ACHN (cell line): ENCODE measurements at places on chromosomes 7 and 10.

DNA sequence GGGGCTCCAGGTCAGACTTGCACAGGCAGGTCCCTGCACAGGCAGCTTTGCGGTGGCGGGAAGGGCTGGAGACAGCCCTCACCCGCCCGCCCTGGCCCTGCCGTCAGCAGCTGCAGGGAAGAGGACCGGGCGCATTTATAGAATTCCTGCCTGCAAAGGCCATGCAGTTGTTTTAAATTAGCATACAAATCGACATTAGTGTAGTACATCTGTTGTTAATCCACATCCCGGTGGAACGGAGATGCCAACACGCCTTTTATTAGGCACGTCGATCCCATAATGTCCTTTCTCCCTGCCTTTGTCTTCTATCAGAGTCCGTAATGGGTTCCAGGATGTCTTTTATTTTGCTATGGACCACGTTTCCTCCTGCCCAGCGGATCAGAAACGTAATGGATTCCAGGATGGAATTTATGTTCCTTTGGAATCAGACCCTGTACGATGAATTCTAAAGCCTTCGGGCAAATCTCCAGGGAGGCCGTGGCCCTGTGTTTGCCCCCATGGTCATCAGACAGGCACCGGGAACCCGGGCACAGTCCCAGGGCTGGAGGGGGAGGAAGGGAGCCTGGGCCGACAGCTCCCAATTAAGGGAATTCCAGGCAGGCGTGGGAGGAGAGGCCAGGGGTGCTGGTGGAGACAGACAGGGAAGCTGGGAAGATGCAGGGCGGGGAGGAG lies 123.9 kb downstream of the COL26A1 start:
- no peak for DNase-seq

DNA sequence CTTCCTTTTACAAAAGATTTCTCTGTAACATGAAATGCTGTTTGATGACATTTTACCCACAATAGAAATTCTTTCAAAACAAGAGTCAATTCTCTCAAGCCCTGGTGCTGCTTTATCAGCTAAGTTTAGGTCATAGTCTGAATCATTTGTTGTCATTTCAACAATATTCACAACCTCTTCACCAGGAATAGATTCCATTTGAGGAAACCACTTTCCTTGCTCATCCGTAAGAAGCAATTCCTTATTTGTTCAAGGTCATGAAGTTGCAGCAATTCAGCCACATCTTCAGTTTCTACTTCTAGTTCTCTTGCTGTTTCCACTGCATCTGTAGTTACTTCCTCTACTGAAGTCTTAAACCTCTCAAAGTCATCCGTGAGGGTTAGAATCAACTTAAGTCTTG lies 315.3 kb downstream of the TYW1 start:
- no peak for DNase-seq

DNA sequence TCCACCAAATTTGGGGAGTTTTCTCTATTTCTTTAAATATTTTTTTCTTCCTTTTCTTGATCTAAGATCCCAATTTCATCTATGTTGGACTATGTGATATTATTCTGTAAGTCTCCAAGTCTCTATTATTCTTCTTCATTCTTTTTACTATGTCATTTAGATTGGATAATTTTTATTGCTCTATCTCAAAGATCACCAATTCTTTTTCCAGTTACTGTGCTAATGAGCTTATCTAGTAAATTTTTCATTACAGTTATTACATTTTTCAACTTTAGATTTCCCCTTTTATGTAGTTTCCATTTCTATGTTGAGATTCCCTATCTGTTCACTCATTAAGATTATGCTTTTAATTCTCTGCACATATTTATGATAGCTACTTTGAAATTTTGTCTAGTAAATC lies 131.6 kb upstream of the NAMPT start:
- no peak for DNase-seq

- no peak for DNase-seq
These were observed 116.2 kb downstream of the AVL9 start for GRCh38 chr7:32611201-32612099.

DNA sequence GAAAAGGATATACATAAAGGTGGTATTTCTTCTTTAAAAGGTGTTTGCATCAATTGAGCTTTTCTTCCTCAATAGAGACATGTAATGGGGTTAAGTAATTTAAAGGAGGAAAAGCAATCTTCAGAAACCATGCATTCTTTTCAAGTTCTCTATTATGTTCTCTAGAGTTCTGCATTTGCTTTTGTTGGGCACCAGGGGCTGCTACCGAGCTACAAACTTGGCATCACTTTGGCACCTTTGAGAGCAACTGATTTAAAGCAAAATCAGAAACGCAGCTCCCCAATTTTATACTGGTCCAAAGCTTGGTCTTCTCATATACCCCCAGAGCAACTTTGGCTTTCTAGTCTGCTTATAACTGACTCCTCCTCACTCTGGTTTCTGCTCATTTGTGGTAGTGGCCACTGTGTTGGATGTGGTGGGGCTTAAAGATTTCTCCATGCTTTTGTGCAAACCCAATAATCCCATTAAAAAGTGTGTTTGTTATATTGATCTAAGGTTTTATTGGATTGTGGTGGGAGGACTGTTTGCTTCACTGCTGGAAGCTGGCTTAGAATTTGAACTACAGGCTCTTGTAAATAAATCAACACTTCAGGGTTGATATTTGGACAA lies 712.1 kb downstream of the PHTF2 start:
- peak; percentile 65 for DNase-seq

DNA sequence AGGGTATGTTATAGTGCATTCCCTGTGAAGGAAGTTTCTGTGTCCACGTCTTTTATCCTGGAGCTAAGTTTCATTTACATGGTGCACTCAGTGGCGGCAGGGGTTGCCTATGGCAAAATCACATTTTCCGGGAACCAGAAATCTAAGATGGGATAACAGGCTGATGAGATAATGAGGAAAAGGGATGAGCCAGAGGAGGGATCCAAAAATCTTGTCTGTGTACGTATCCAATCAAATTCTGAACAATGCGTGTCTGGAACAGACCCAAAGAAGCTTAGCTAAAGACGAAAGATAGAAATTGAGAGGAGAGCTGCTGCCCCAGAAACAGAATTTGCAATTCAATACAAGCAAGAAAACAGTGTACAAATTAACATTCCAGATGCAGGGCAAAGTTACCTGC lies 16.1 kb downstream of the LANCL2 start:
- no peak for DNase-seq

- DNase-seq, result no peak
These were observed 233.6 kb downstream of the PRPF18 start for GRCh38 chr10:13820119-13820963.

- no peak for DNase-seq
These were observed 177.0 kb downstream of the AUTS2 start for GRCh38 chr7:69775231-69775771.

GRCh38 chr10:109770663-109771062 lies 152.6 kb downstream of the XPNPEP1 start:
- DNase-seq, result no peak

- DNase-seq, result no peak
These were observed 7.6 kb upstream of the TMEM248 start for GRCh38 chr7:66913118-66914037.

DNA sequence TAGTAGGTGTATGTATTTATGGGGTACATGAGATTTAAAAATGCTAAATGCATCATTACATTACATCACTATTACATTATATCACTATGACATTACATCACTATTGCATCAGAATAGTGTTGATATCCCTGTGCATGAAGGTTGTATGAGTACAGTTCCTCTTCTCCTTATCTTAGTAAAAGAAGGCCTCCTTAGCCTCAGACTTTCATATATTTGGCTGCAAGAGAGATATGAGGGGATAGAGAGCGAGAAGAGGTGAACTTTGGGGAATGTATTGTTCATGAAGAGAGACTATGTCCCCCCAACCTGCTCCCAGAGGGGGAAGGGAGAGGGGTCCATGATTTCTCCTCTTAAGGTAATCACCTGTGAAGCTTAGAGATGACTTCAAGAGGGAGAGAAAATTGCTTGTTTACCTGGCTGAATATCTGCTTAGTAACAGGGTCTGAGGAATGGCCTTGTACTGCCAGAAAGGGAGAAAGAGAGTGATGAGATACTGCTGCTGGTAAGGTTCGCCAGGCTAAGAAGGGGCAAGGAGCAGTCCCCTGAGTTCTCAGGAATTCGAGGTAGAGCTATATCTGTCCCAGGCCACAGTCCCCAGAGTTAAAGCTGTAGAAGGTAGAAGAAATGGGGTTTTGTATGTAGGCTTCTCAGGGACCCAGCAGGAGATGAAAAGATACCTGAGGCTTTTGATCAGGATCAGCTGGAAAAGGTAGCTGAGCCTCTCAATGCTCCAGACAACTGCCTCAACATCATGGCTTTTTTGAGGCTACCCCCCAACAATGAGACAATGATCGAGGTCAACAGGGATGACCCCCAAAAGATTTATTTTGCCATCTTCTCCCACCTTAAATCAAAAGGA lies 168.4 kb upstream of the WNT16 start:
- no peak for DNase-seq

- DNase-seq, result no peak
These were observed 22.8 kb upstream of the CRHR2 start for GRCh38 chr7:30705008-30705407.

- no peak for DNase-seq
These were observed 33.5 kb downstream of the LYZL2 start for GRCh38 chr10:30596013-30596412.

- no peak for DNase-seq
These were observed 147.5 kb upstream of the CHST15 start for GRCh38 chr10:124240839-124241291.

DNA sequence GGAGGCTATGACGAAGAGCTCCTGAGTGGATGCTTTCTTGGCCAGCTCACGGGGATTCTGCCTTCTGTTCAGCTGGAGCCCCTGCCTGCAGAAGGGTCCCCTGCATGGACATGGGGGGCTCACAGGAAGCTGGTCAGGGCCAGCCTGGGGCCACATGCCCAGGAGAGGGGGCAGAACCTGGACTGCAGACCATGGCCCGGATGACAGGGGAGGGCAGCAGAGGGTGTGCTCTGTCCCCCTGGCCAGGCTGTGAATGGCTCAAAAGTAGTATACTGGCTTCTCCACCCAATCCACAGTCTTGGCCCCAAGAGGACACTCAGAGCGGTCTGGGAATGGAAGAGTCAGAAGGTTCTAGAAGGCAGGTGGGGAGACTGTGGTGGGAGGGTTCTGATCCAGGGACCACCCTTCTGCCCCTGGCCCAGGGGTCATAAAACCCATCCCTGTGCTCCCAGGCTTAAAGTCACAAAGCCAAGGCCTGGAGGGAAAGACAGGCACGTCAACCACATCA lies 40.3 kb downstream of the PPIF start:
- DNase-seq, result no peak

- DNase-seq, result no peak
These were observed 69.1 kb downstream of the ICA1 start for GRCh38 chr7:8192897-8193296.

- DNase-seq, result peak; percentile 15
These were observed 25.8 kb downstream of the ASZ1 start for GRCh38 chr7:117401293-117402002.

DNA sequence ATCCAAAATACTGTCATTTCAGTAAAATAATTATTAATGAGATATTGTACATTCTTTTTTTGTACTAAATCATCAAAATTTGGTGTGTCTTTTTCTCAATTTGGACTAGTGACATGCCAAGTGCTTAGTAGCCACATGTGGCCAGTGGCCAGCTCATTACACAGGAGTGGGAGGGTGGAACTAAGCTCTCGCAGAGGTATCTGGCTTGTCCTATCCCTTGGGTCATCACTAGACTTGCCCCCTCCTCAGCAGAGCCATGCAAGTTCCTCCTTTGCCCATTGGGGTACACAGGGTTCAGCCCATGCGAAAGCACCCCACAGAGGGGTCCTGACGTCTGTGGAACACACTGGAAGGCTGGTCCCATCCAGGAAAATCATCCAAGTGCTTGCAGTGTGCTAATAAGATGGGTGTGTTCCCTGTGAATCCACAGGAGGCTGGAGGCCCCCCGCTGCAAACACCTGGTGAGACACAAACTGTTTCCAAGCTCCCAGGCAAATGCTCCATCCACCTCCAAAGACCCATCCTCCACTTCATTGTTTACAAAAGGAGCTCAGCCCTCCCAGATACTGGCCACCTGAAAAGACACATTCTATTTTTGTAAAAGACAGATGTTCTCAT lies 1.3 kb downstream of the ARHGAP22 start:
- no peak for DNase-seq

DNA sequence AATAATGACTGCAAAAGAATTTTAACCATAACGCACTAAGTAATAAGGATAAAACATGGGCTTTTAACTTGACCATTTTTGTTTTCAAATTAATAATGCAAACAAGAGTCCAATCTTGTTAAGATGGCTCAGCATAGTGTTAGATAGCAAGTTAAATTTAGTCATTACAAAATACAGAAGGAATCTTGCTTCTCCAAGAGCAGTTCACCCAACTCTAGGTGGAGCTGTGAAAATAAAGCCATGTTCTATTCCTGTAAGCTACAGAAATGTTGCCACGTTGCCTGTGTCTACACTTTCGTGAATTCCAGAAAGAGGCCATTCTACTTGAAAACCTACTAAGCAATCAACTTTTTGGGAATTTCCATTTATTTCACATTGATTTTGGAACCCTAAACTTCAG lies 191.9 kb downstream of the SFMBT2 start:
- no peak for DNase-seq

GRCh38 chr7:153091477-153091876 lies 331.9 kb downstream of the ACTR3B start:
- no peak for DNase-seq

- no peak for DNase-seq
These were observed 11.5 kb downstream of the TACR2 start for GRCh38 chr10:69405221-69405620.

GRCh38 chr10:123750901-123751300 lies 84.7 kb downstream of the GPR26 start:
- DNase-seq, result no peak

DNA sequence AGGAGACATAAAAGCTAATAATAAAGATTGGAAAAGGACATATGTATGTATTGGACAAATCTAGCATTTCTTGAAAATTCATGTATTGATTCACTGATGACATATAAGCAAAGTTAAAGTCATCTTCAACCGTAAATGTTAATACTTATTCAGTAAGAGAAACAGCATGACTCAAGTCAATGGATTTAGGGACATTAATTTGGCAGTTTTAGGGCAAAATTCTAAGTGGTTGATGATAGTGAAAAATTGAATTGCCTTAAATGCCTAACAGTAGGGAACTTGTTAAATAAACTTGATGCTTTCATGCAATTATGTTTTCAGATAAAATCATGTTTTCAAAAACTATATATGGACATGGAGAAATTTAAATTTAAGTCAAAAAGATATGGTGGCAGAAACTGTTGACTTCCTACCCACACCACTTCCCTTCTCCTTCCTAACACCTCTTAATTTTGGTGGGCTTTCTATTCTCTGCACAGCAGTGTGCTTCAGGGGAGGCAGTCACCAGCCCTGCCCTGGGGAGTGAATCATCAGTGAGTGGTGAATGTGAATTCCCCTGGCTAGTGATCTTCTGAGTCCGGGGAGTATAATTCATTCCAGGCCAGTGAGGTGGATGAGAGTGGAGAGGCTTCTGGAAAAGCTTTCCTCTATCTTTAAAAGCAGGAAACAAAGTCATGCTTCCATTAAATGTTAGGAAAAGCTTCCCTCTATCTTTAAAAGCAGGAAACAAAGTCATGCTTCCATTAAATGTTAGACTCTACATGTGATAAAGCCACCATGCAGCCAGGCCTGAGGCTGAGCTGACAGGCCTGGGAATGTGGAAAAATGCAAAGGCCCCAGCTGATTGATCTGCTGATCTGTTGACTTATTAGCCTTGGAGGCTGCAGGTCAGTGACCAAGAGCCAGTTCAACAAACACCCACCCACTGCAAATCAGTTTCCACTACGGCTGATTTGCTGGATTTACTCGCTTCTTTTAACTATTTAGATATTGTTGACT lies 25.2 kb upstream of the ITGB1 start:
- peak; percentile 92 for DNase-seq

- DNase-seq, result no peak
These were observed 24.8 kb upstream of the PPP2R2D start for GRCh38 chr10:131876017-131876416.

GRCh38 chr7:18541181-18541870 lies 45.8 kb downstream of the HDAC9 start:
- peak; percentile 91 for DNase-seq
